ENCODE measurements at places on chromosomes 1 and 21. TPM values are rescaled to one million over a fixed set of nuclear protein-coding genes. Genes with fewer than 3 reads are reported as not detected.

DNA sequence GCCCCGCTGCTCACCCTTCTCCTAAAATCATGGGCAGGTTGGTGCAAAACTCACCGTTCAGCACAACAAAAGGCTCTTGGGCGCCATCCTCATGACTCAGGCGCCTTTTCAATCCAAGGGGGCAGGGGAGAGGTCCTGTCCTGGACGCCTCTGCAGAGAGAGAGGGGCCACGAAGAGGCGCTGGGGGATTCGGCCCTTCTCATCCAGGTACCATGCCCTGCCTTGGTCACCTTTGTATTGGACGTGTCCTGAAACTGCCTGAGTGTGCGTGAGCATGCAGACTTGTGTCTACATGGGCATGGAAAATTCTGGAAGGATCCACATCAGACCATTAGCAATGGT is 53.5 kb downstream of the SLC37A1 start:
- DNase-seq, result no peak

DNA sequence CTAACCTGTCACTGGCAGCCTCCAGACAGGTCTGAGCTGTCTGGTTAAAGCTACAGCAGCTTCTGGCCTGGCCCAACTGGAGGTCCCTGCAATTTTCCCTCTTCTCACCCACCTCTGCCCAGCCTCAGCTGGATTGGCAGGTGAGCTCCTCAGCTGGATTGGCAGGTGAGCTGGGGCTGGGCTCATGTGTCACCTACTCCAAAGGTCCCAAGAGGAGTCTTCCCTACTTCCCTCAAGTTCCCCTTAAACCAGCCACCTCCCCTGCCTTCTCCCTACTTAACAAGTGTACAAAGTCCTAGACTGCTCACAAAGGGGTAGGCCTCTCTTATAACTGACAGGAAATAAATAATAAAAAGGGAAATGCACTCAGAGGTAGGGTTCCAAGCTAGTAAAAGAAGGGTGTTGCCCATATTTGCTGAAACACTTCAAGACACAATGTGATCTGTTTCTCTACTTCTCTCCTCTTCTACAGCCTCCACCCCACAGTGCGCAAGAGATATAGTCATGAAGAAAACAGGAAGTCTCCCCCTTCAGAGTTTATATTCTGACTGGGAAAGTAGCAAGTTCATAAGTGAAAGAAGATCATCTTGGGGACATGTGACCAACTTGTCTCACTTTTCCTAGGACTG is at the start of gene GPA33:
TSS of gene GPA33 (minus strand) at position 64 of the 629 bp plus-strand sequence. CDS start 90 bp downstream, outside the sequence.
- no peak for DNase-seq

DNA sequence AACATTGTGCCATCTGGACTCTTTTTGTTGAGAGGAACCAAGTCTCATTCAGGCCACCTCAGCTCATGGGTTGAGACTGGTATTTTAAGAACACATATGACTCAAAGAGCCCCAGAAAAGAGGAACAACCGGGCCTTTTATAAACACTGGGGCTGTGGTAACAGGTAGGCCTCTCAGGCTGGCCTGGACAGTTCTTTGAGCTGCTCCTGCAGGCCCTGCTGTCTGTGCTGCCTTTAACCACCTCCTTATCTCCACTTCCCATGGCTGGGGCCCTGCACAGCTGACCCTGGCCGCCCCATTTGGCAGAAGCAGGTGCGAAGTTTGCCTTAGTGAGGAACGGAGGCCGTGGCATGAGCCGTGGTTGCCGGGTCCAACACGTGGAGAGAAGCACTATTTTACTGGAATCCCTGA is 163.3 kb downstream of the RHOU start:
- no peak for DNase-seq

Gene C1orf141
- total RNA-seq, result not detected

Gene OR10J1
- not detected for total RNA-seq

GRCh38 chr1:232793944-232794343 is 11.3 kb upstream of the MAP10 start:
- DNase-seq, result peak; percentile 90

Gene TSPAN2
- 1.4 TPM for total RNA-seq

Gene KIF2C
- 127 TPM for total RNA-seq

Gene CORT
- total RNA-seq, result not detected

Gene ABCB10
- 17.8 TPM for total RNA-seq

- no peak for DNase-seq
Measured at GRCh38 chr1:183962903-183963302, 74.6 kb downstream of the COLGALT2 start.

DNA sequence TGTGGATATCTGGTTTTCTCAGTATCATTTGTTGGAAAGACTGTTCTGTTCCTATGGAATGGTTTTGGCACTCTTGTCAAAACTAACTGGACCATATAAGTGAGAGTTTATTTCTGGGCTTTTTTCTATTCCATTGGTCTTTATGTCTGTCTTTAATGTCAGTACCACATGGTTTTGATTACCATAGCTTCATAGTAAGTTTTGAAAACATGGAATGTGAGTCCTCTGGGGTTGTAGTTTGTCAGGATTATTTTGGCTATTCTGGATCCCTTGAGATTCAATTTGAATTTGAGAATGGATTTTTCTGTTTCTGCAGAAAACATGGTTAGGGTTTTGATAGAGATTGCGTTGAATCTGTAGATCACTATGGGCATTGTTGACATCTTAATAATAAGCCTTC is 107.9 kb downstream of the ZFYVE9 start:
- no peak for DNase-seq

Gene FCRL2
- total RNA-seq, result not detected

Gene TCHH
- total RNA-seq, result not detected

DNA sequence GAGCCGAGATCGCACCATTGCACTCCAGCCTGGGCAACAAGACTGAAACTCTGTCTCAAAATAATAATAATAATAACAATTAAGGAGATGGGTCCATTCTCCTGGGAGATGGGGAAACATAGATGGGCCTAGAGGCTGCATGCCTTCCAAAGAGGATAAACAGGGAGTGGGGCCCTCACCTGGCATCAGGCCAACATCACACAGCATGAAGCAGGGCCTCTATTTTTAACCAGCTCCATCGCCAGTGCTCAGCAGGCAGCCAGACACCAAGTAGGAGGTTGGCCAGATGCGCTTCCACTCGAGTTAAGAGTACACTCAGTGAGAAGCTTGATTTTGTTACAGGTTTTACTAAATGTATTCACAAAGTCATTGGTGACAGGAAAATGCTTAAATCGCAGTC is 352.0 kb downstream of the RRAGC start:
- DNase-seq, result no peak

DNA sequence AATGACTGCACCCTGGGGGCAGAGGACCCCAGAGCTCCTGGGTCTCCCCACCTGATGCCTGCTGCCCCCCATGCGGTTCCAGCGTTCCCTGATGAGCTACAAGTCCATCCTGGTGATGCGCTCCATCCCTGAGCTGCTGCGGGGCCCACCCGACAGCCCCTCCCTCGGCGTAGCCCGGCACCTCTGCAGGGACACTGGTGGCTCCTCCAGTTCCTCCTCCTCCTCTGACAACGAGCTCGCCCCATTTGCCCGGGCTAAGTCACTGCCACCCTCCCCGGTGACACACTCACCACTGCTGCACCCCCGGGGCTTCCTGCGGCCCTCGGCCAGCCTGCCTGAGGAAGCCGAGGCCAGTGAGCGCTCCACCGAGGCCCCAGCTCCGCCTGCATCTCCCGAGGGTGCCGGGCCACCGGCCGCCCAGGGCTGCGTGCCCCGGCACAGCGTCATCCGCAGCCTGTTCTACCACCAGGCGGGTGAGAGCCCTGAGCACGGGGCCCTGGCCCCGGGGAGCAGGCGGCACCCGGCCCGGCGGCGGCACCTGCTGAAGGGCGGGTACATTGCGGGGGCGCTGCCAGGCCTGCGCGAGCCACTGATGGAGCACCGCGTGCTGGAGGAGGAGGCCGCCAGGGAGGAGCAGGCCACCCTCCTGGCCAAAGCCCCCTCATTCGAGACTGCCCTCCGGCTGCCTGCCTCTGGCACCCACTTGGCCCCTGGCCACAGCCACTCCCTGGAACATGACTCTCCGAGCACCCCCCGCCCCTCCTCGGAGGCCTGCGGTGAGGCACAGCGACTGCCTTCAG is 35.5 kb downstream of the TRIM11 start:
- peak; percentile 16 for DNase-seq

GRCh38 chr1:22562584-22563583 is at the start of gene EPHA8:
TSS of gene EPHA8 (plus strand) at chr1:22563489. CDS start at chr1:22563636, 147 bp downstream.
- DNase-seq, result no peak

- peak; percentile 17 for DNase-seq
Measured at GRCh38 chr1:212622467-212622866, 13.9 kb downstream of the ATF3 start.
